ENCODE measurements at places on chromosomes 2 and 18.

- DNase-seq, result peak; percentile 19
These were observed 749 bp downstream of the STK25 start for GRCh38 chr2:241507430-241508239.

GRCh38 chr2:229748950-229749349, 34.6 kb upstream of the DNER start:
- DNase-seq, result no peak

DNA sequence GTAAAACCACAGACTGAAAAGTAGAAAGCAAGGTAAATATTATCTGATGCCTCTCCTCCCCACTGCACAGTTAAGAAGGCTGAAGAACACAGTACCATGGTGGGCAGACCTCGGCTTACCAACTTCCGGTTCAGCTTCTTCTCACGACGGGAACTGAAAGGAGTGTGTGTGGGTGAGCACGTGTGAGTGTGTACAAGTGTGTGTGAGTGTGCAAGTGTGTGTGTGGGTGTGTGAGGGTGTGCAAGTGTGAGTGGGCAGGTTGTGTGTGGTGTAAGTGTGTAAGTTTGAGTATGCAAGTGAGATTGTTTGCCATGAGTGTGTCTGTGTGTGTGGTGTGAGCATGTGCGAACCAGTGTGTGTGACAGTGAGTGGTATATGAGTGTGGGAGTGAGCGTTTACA, 103.5 kb downstream of the ADD2 start:
- DNase-seq, result no peak

- no peak for DNase-seq
These were observed 14.4 kb upstream of the PTMA start for GRCh38 chr2:231693956-231694355.

DNA sequence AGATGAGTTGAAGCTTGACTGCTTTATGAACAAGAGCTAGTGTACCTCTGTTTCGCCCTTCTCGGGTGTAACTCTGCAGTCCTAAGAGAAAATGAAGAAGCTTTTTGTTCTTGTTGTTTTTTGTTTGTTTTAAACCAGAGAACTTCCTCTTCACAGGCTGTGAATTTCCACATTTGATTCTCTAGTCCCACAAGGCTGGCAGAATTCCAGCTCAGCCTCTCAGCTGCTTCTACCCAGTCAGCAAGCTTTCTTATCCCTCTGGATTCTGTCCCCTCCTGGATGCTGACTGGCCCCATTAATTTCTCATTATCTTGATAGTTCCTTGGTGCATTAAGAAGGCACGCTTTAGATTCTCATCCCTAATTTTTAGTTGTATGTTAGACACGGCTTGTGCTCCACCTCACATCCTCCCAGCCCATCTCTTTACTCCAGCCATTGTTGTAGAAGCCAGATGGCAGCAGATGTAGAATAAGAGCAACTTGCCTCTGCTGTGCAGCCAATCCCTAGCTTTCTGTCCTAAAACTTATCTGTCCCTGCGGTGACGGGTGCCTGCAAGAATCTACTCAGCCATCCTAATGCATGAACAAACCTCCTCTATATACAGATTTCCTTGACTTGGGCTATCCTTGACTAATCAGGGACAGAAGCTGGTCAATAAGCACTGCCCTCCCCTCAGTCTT, 12.3 kb upstream of the RESP18 start:
- DNase-seq, result no peak

DNA sequence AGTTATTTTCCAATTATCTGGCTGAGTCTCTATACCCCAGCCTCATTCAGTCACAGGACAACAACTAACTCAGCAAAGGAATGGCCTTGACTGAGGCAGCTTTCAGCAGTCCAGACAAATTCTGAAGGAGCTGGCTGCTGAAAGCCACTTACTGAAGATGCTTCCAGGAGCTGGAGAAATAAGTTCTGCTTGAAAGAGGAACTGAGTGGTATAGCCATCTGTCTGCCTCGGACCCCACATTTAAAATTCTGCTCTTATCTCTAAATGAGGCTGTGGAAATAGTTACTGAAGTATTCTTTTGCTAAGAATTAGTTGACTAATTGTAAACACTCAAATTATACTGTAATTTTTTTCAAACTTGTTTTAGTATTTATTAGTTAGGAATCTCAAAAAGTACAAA, 9.1 kb upstream of the GPD2 start:
- no peak for DNase-seq

DNA sequence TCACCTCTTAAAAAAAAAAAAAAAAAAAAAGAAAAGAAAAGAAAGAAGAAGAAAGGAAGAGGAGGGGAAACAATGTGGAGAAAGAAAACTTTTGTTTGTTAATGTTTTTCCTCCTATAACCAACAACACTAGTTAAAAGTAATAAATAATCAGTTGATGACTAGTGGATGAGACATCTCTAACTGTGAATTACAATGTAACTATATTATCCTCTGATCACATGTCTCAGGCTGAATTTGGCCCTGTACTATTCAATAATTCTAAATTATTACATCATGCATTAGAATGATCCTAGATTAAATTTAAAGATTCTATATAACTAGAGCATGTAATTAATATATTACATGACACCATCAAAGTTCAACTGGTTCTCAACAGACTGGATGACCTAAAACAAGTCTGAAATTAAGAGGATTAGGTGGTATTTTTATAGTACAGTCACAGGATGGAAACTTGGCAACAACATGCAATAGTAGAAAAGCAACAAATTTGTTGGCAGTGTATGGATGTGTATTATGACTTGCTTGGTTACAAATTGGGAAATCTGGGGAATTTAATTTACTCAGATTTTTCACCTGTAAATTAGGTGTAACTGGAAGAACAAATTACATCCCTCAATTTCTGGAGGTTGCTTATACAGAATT, 269.3 kb upstream of the SETBP1 start:
- no peak for DNase-seq

DNA sequence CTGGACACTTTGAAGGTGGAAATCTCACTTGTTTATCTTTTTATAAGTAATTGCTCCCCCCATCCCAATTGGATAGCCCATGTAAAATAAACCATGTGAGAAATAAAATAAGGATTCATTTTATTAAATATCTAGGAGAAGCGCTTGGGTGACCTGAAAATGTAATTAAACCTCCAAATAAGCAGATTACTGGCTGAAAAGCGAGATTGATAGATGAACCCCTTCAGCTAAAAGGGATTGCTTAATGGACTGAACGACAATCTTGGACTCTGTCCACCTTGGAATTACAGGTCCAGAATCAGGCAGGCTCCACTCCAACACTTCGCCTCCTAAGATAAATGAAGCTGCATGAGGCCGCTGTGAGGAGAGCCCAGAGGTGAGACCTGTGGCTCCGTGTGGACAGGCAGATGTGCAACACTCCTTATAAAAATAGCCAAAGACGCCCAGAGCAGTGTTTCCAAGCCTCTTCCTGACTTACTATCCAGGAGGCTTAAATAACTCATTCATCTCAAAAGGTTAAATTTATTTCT, 441.5 kb downstream of the MTX2 start:
- no peak for DNase-seq
